ENCODE measurements at places on chromosomes 16 and 17.

GRCh38 chr17:47427985-47428384 is 102.9 kb upstream of the NPEPPS start:
- no peak for DNase-seq

DNA sequence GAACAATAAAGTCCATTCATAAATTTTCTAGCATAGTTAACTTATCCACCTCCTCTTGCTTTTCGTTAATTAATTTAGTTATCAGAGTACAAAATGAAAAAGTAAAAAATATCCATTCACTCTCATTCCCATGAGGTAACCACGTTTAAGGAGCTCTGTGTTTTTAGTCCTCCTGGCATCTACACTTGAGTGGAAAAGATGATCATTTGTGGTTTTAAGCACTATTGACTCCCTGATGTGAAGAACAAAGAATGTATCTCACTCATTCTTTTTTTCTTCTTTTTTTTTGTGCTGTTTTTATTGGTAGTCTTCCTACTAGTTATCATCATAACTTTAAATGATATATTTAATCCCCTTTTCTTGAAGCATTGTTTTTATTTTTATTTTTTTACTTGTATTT is 26.1 kb downstream of the QPRT start:
- no peak for DNase-seq

DNA sequence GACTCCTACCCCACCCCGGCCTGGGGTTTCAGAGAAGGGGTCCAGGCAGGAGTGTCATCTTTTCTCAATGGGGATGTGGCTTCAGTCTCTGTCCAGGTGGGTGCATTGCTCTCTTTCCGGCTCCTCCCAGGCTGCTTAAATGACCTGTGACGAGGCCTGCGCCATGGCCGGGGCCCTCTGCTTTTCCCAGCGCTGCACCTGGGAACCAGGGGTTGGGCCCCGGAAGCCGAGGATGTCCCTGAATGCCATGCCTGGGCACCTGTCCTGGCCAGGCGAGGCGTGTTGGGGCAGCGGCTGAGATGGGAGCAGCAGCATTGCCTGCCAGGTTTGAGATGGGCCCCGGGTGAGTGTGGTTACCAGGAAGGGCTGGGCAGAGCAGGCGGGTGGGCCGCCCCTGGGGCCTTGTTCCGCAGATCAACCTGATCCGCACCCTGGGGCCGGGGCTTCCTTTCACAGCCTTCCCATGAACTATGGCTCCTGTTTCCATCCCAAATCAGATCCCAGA is 147.4 kb downstream of the SEC14L1 start:
- DNase-seq = no peak

DNA sequence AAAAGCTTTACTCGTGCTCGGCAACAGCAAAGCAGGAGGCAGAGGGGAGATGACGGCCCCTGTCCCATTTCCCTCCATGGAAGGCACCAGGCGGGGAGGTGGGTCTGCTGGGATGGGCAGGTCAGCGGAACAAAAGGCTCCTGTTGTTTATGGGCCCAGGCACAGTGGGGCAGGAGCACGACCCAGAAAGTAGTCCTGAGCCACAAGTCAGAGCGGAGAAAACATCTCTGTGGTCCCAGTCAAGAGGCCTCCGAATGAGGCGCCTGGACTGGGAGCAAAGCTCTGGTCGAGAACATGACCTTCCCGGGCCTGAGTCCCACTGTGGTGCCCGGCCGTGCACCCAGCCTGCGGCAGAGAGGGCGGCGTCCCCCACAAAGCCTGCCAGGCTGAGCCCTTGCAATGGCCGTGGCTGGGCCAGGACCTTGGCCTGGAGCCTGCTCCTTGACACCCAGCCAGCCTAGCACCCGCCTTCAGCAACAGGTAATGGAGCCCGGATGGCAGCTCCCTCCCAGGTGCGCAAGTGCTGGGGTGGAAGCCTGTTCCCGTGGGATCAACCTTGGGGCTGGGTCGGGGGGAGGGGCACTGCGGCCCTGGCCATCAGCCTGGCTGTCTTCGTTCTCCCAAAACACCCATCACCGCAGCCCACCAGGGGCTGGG is 3.6 kb downstream of the RFNG start:
- no peak for DNase-seq

- no peak for DNase-seq
Measured at GRCh38 chr17:74424657-74425056, 7.2 kb upstream of the GPRC5C start.

GRCh38 chr16:68362947-68363657 is 52.3 kb downstream of the PRMT7 start:
- DNase-seq = no peak

All from PC-9 (cell line).